Fibroblast of skin of left biceps (primary cell): ENCODE measurements at places on chromosomes 2 and 18.

GRCh38 chr2:231182513-231182899 is 15.9 kb upstream of the ARMC9 start:
- no peak for DNase-seq

DNA sequence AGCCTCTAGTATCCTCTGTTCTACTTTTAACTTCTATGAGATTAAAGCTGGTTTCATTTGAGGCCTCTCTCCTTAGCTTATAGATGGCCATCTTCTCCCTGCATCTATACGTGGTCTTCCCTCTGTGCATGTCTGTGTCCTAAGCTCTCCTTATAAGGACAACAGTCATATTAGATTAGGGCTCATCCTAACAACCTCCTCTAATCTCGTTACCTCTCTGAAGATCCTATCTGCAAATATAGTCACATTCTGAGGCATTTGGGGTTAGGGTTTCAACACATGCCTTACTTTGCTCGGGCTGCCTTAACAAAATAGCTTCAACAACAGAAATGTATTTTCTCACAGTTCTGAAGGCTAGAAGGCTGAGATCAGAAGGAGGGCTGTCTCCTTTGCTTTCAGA is 11.6 kb upstream of the APOB start:
- no peak for DNase-seq

DNA sequence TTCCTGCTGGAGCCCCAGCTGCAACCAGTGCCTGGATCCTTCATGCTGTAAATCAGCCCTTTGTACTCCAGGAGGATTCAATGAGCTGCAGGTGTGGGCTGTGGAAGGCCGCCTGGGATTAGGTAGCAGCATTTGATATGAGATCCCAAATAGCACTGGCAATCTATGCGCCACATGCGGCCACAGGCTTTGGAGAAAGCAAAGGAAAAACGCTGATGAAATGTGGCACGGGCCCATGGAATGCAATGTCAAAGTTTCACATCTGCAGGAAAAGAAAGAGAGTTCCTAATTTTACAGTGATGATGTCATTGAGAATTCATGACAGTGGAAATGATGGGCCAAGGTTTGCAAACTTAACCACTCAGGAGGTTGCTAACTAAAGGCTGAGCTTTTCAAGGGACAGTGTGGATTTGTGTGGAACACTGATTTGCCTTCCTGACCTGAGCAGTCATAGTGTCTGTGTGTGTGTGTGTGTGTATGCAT is 216.4 kb upstream of the OSR1 start:
- DNase-seq = peak; percentile 83

- DNase-seq = no peak
These were observed 336.5 kb downstream of the MEIS1 start for GRCh38 chr2:66771359-66771976.

DNA sequence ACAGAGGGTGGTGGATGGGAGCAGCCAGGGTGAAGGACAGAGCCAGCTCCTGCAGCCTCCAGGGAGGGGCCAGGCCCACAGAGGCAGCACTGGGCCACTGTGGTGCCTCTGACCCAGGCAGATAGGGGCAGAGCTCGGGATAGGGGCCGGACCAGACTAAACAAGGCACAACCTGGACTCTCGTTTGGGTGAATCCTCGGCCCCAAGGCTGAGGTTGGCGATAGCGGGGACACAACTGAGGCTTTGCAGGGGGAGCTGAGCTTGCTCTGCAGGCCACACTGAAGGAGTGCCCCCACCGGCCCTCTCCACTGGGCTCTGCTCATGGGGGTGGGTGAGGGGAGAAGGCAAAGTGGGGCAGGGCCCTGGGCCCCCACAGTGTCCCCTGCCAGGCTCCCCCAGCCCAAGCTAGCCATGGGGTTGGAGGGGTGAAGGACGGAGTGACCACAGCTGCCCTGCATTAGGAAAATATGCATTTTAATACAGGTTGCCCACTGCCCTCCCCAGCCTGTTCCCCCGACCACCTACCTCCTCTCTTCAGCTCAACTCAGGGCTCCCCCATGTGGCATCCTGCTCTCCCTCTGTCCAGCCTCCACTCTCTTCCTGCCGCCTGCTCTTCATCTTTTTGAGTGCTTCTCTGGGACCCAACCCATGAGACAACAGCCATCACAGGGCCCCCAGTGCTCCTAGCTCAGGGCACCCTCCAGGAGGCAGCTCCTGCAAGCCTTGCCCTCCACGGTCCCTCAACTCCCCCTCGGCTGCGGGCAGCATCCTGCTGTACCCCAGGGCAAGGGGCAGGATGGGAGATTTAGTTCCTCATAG is 152.8 kb downstream of the INHBB start:
- no peak for DNase-seq

- DNase-seq = no peak
These were observed 155.1 kb downstream of the DYSF start for GRCh38 chr2:71608441-71608840.

DNA sequence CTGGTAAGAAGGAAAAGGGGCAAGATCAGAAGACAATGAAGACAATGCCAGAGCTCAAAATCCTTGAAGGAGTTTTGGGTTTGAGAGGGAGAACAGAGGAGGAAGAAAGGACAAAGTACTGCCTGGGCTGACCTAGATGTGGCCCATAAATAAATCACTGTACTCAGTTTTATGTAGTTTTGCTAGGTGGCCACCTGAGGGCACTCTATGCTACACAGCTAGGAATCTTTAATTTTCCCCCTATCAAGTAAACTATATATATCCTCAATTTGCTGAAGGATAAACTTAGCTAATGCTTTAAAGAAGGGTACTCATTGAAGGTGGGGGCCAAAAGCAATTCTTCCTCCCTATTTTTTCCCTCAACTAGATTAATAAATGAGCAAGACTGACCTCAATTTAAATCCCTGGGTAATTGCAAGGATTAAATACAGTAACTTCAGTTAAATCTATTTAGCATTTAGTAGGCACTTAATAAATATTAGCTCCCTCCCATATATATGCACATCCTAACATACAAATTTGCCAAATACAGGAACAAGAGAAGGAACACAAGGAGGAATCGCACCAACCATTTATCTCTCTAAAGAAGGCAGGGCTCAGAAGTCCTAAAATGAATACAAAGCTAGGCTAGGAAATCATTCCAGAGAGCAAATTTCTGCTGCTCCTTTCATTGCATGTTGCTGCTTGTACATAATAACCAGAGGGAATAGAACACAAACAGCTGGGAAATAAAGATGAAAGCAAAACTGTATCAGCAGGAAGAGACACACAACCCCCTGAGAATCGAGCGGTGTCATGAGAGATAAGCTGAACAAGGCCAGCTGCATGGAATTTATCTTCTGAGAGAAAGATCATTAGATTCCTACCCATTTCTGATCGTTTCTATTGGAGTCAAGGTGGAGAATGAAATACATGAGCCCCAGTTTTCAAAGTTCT is 540.1 kb downstream of the NRXN1 start:
- no peak for DNase-seq

GRCh38 chr18:41529093-41529492 is 425.9 kb upstream of the PIK3C3 start:
- DNase-seq = no peak

DNA sequence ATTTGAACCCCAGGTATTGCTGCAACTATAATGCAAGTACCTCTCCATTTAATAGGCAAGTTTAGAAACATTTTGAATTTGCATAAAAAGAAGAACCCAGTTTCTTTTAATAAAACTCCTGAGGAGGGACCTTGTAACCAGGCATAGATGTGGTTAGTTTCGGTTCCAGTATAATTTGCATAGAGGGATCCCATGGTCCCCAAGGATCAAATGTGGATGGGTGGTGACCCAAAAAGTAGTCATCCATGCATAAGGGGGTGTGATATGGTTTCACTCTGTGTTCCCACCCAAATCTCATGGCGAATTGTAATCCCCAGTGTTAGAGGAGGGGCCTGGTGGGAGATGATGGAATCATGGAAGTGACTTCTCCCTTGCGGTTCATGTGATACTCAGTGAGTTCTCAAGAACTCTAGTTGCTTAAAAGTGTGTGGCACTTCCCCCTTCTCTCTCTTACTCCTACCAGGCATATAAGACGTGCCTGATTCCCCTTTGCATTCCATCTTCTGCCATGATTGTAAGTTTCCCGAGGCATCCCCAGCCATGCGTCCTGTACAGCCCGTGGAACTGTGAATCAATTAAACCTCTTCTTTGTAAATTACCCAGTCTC is 40.2 kb upstream of the SKA1 start:
- no peak for DNase-seq

- DNase-seq = no peak
These were observed 75.8 kb downstream of the COLEC12 start for GRCh38 chr18:424668-425067.

- DNase-seq = peak; percentile 99
These were observed 122.7 kb downstream of the COL6A3 start for GRCh38 chr2:237291138-237291792.

DNA sequence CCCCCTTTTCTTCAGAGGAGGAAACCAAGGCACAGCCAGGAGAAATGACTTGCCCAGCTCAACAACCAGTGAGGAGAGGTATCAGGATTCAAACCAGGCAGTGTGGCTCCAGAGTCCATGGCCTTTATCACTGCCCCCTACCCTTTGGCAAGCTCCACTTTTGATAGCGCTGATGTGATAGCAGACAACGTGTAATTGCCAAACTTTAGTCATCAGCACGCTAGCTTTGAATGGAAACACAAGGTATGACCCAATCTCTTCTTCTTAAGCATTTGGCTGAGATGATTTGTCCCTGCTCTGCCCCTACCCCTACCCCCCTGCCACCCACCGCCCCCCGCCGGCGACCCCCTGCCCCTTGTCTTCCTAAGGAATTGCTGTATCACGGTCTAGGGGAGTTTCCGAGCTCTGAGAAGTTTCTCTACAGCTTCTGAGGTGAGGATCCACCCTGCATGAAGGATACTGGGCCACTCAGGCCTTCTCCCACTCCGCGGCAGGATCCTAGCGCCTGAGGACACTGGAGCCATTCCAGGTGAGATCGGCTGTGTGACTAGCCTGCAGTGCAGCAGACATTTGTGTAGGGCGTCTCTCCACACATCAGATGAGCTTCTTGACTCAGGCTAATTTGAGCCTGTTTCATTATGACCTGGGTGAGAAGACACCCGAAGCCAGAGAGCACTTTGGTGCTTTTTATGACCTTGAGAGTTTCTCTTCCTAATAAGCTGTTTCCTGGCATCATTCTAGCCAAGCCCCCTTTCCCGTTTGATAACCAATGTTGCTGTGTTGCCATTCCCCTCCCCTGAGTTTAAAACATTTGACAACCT is 75.1 kb upstream of the MAP4K4 start:
- no peak for DNase-seq

GRCh38 chr2:1993711-1994682 is 249.7 kb upstream of the PXDN start:
- no peak for DNase-seq

- no peak for DNase-seq
These were observed 151.8 kb downstream of the SH3RF3 start for GRCh38 chr2:109280804-109281203.

DNA sequence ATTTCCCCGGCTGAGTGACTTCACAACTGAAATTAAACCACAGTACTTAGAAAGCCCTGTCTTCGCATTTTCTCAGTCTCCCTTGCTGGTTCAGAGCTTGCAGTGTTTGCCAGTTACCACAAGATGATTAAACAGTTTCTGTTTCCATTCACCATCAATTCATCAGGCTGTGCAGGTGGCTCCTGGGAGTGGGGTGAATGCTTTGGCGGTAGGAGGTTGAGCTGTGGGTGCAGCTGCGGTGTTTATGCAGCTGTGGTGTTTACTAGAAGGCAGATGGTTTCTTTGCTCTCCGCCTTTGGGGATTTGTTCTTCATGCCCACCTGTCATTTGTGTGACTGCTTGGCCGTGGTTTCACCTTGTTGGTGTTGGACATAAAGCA is 16.1 kb downstream of the ACOXL start:
- DNase-seq = no peak

- no peak for DNase-seq
These were observed 4.9 kb downstream of the DARS1 start for GRCh38 chr2:135980434-135981079.

GRCh38 chr2:54728669-54729120 is 5.2 kb downstream of the EML6 start:
- peak; percentile 43 for DNase-seq

- peak; percentile 25 for DNase-seq
These were observed 26.6 kb upstream of the ITGA4 start for GRCh38 chr2:181430406-181431118.

DNA sequence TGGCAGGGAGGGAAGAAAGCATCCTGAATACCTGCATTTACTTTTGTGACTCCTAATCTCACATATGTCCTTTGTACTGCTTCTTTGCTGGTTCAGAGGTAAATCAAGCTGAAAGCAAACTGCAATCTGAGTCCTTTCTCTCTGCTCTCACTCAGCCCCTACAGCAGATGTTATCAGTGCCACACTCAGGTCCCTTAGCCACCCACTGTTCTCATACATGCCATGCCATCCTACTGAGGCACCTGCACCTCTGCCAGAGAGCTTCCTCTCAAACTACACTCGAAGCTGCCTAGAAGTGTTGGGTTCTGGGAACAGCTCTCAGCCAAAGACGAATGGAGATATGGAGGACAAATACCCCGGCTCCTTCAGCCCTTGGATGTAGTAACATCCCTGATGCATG is 244.5 kb downstream of the TXNL1 start:
- DNase-seq = no peak

GRCh38 chr2:69453475-69454129 is 16.4 kb upstream of the NFU1 start:
- DNase-seq = no peak

GRCh38 chr2:98294711-98295110 is 51.5 kb upstream of the CNGA3 start:
- DNase-seq = no peak

DNA sequence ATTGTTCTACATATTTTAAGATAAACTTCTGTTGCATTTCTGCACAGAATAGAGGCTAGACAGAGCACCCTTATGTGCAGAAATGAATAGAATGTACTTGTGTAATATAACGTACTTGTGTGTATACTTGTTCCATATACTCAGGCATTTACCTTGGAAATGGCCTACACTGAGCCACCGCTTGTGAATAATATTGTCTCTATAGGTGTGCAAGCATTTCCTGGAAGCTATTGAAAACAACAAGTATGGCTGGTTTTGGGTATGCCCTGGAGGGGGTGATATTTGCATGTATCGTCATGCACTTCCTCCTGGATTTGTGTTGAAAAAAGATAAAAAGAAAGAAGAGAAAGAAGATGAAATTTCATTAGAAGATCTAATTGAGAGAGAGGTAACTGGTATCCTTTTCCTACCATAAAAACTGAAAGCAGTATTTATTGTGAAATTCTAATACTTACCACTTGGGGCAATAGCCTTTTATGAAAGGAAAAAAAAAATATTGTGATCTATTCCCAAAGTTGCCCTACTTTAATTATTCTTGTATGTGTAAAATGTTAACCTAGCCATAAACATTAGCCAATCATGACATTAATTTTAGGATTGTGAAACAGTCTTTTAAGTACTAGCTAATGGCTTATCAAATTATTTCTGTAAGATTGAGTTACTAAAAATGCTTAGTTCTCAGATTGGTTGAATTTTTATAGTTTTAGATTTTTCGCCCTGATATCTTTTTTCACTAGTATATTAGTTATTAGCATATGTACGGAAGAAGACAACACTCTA is 18.0 kb downstream of the ZC3H15 start:
- DNase-seq = no peak

DNA sequence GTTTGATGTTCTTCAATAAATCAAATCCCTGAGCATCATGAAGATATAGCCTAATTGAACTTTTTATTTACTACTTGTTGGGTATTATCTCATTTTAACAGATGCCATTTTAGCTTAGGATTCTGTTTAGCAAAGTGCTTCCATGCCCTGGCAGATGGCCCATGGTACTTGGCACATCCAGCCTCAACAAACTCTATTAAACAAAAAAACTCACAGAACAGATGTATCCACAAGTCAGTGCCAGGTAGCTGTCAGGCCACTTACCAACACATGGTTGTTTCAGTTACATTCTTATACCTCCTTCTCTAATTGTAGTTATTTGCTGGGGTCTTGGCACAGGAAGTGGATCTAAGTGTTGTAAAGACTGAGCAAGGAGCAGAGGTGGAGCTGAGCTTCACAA is 29.6 kb downstream of the GAD1 start:
- DNase-seq = no peak
